Dermis microvascular lymphatic vessel endothelial cell (primary cell): ENCODE measurements at places on chromosomes 12 and 14. TPM values are rescaled to one million over a fixed set of nuclear protein-coding genes. Genes with fewer than 3 reads are reported as not detected.

DNA sequence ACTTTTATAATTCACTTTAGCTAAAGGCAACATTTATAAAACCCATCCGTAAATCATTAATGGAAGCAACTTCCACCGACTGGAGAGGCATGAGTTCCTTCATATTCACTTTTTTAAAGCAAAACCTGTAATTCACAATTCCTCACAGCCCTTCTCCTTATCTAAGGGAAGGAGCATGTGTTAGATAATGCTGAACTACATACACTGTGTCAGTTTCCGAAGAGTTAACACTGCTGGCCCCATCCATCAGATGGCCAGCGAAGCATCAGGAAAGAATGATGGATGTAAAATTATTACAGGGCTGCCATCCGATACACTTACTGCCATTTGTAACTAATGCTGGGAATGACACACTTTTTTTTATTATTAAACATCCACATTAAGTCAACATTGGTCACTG, 392.8 kb downstream of the SOX5 start:
- no peak for DNase-seq

GRCh38 chr12:55738123-55739024, 4.5 kb upstream of the GDF11 start:
- DNase-seq = peak; percentile 75

Gene GPR84
- not detected in 2 replicates for total RNA-seq

Gene FSCB
- total RNA-seq = not detected in 2 replicates

Gene OR4K2
- not detected in 2 replicates for total RNA-seq

GRCh38 chr12:50613463-50613862, 108.7 kb downstream of the DIP2B start:
- DNase-seq = no peak

GRCh38 chr14:21978999-21979314, 305.3 kb upstream of the OR4E1 start:
- DNase-seq = no peak

DNA sequence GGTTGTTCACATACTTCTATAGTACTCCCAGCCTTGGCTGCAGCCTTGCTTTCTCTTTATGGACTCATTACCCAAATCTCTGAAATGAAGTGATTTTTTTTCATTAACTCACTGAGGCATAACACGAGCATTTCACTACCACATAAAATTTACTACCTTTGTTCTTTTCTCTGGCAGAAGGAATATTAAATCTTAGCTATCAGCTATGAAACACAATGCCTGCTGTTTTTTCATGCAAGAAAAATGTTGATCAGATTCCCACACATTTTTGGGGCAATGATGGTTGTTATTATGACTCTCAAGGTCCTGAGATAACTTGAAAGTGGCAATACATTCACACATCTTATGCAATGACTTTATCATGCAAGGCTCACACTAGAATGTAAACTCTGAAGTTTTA, 225.3 kb upstream of the ATP2B1 start:
- DNase-seq = no peak

Gene TMEM119
- total RNA-seq = not detected in 2 replicates

- no peak for DNase-seq
Observed at GRCh38 chr12:27852742-27853141, 72.7 kb upstream of the MANSC4 start.

Gene PZP
- total RNA-seq = 0.25 and 0.26 TPM in 2 replicates

GRCh38 chr12:130504110-130504839, 166.6 kb downstream of the PIWIL1 start:
- no peak for DNase-seq

DNA sequence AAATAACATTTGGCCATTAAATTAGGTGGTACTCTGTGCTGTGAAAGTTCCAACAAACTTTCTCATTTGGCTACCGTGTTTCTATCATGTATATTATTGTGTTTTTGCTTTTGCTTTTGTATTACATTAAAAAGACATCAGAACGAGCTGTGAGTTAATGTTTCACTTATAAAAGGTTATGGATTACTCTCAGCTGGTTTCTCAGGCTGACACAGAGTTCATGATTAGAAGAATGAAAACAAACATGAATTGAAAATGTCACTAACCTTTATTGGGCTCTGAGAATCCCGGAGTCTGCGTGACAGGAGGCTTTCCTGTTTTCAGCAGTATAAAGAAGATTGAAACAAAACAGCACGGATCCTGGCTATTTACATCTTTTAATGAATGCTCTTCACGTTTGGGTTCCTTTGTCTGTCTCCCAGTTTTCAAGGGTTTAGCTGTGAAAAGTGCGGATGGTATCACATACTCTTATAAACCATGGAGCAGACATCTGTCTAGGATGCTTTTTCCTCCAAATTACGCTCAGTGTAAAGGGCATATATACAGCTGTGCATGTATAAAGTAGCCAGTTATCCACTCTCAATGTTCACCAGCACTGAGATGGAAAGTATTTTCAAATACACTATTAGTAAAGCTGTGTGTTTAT, 153.6 kb downstream of the PTCSC3 start:
- no peak for DNase-seq
